Transverse colon (tissue), 4 donors: ENCODE measurements at places on chromosomes 2 and 18. TPM values are rescaled to one million over a fixed set of nuclear protein-coding genes. Genes with fewer than 3 reads are reported as not detected.
A peak's percentile ranks its signal among the peaks of the same experiment; 100 is the strongest.

GRCh38 chr2:181483876-181484275, 26.7 kb downstream of the ITGA4 start:
- DNase-seq, result no peak

GRCh38 chr2:237473878-237474441, 13.1 kb upstream of the MLPH start:
- DNase-seq, result no peak

GRCh38 chr2:60414495-60415138, 138.8 kb downstream of the BCL11A start:
- DNase-seq, result no peak

RTP5 gene
- not detected for total RNA-seq

DNA sequence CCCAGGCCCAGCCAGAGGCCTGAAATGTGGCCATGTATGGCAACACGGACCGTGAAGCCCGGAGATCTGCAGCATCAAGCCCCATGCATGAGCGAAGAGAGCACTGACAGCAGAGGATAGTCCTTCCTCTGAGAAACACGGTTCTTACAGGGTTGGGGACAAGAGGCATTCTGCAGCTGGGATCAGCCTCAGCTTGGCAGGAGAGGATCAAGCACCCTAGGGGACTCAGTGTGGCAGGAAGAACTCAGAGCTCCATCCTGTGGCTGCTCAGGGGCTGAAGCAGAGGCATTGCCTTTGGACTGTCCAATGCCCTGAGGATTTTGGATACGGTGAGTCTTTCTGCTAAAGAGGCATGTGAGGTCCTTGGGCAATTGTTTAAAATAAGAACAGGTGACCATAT, 368.7 kb downstream of the ZNF516 start:
- no peak for DNase-seq

- DNase-seq, result no peak
These were observed 490.9 kb downstream of the STK39 start for GRCh38 chr2:167756446-167756845.

DNA sequence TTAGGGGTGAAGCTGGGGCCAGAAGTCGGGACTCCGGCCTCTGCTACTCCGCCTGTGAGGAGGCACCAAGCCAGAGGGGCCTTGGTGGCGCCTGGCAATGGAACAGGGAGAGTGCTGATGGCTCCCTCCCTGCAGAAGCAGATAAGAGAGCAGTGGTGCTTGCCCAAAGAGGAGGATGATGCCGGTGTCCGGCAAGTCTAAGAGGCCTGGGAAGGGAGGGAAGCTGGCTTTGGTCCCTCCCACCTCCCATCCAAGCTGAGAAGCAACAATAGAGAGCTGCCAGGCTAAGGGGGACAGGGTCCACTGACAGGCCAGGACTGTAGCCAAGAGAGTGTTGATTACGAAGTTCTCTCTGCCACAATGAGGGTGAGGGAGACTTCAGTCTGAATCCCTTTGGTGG, 479.5 kb downstream of the TNS1 start:
- DNase-seq, result no peak

- no peak for DNase-seq
These were observed 19.9 kb downstream of the TMSB10 start for GRCh38 chr2:84925336-84925723.

CDH19 gene
- 57.1 TPM for total RNA-seq

TACR1 gene
- total RNA-seq, result 10.1 TPM

GRCh38 chr2:48292393-48292792, 237.6 kb upstream of the STON1 start:
- DNase-seq, result no peak

LCT gene
- total RNA-seq, result 0.32 TPM

RAB17 gene
- 104 TPM for total RNA-seq

IL1RN gene
- 10.0 TPM for total RNA-seq

SKA1 gene
- not detected for total RNA-seq

GRCh38 chr2:218074031-218074430, 5.0 kb downstream of the RUFY4 start:
- DNase-seq, result peak; percentile 27

GRCh38 chr2:203858176-203858575, 9.4 kb upstream of the CTLA4 start:
- DNase-seq, result no peak

LIMS3 gene
- total RNA-seq, result 3.7 TPM

TNFRSF11A gene
- total RNA-seq, result 59.9 TPM

CETN1 gene
- not detected for total RNA-seq

DNA sequence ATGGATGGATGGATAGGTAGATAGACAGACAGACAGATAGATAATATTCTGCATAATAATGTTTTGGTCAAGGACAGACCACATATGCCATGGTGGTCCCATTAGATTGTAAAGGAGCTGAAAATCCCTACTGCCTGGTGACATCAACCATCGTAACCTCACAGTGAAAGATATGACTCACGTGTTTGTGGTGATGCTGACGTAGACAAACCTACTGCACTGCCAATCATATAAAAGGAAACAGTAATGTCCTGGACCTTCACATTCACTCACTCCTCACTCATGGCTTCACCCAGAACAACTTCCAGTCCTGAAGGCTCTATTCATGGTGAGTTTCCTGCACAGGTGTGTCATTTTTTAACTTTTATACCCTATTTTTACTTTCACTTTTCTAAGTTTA, 202.9 kb upstream of the TPO start:
- DNase-seq, result no peak

GRCh38 chr2:219543596-219544358, at the start of the genes CHPF and TMEM198:
Gene CHPF (minus strand): TSS chr2:219543809. CDS start chr2:219543538, 271 bp downstream.
Gene TMEM198 (plus strand): TSS chr2:219544028. CDS start chr2:219544728, 700 bp downstream.
- DNase-seq, result peak; percentile 98

ABCG8 gene
- total RNA-seq, result not detected

DNA sequence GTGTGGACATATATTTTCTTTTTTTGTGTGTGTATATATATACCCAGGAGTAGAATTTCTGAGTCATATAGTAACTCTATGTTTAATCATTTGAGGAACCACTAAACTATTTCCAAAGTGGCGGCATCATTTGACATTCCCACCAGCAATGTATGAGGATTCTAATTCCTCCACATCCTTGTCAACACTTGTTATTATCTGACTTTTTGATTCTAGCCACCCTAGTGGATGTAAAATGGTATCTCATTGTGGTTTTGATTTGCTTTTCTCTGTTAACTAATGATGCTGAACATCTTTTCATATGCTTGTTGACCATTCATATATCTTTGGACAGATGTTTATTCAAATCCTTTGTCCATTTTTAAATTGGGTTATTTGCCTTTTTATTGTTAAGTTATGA, 120.3 kb downstream of the TGFA start:
- DNase-seq, result no peak

GPR148 gene
- not detected for total RNA-seq

GRCh38 chr2:75047992-75048625, 89.7 kb downstream of the POLE4 start:
- no peak for DNase-seq

AKAIN1 gene
- total RNA-seq, result not detected

ABHD1 gene
- total RNA-seq, result not detected

- DNase-seq, result no peak
These were observed 1293.9 kb upstream of the LRRTM1 start for GRCh38 chr2:81598453-81598852.

KCNF1 gene
- not detected for total RNA-seq

- DNase-seq, result no peak
These were observed 15.3 kb downstream of the EVX2 start for GRCh38 chr2:176068419-176068832.

DNA sequence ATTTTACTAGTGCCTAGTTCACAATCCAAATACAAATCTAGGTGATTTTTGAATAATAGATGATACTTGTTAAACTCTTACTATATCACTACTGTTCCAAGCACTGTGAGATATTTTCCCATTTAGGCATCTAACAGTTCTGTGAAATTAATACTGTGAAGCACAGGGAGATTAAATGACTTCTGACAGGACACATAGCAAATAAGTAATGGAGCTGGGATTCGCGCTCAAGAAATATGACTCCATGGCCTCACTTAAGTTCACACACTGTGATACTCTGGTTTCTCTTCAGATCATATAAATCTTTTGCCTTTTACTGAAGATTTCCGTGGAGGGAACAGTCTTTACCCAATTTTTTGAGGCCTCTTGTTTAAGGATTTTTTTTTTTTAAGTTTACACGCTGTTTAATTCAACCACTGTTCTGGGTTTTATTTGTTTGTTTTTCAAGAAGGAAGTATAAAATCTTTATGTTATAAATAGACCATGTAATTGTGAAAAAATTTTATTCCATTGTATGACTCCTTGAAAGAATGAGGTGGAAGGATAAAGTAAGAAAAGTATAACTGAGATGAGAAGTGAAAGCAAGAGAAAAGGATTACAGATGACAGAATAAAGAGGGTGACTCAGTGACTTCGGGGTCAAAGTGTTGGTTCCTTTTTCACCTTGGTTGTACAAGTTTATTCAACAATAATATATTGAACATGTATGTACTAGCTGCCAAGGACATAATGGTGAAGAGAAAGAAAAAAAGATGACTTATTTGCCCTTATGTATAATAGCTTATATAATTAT, 30.2 kb downstream of the RBM45 start:
- no peak for DNase-seq

GRCh38 chr18:32441533-32441932, 29.1 kb downstream of the GAREM1 start:
- DNase-seq, result no peak

GPR17 gene
- not detected for total RNA-seq

TTN gene
- 27.7 TPM for total RNA-seq

DNA sequence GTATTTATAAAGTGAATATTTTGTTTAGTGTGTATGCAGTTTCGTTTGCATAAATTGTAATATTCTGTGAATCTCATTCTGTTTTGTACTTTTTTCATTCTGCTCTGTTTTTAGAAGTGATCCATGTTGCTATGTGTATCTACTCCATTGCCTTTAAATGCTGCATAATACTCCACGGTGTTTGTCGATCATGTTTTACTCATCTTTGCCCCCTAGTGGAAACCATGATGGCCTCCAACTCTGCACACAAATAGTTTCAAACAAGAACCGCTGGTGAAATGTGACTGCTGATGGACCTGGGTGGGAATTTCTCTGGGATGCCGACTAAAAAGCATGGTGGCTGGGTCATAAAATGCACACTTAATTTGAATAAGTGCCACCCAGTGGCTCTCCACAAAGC, 32.0 kb upstream of the SKOR2 start:
- DNase-seq, result no peak

DNA sequence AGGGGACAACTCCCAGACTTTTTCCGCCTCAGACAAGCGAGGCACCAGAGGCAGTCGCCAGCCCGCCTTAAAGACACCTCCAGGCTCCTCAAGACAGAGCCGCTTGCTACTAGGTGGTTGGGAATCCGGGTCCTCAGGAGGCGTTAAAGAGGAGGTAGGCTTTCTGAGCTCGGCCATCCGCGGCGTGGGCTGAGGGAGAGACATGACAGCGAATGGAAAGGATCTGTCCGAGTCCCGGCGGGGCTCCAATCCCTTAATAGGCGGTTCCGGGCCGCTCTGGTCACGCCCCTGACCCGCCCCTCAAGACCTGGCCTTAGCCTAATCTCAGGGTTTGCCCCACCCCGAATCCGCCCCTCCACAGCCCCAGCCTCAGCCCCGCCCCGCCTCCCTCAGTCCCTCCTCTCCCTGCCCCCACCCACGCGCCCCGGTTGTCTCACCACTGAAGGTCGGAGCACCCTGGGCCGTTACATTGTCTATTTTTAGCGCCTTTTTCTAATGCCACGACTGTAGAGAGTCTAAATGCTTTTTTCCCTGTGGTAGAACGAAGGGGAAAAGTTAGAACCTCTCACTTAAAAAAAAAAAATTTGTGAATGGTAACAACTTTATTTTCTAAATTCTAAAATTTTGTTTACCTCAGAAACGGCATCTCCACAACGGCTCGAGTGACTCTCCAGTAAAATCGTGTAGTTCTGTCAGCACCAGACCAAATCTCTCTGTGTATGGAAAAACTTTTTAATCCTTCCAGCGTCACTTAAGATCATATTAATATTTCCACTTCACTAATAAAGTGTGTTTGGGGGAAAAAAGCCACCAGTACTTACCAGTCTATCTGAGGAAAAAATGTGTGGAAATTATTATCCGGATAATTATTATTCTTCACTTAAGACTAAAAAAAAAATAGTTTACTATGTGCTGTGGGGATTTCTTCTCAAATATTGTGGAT, at the start of gene RAD51AP2:
TSS of gene RAD51AP2 (minus strand) at position 229 of the 943 bp plus-strand sequence. CDS start at position 204, 25 bp downstream.
- DNase-seq, result peak; percentile 81

EMILIN2 gene
- total RNA-seq, result 12.0 TPM

TLK1 gene
- 39.6 TPM for total RNA-seq

DNA sequence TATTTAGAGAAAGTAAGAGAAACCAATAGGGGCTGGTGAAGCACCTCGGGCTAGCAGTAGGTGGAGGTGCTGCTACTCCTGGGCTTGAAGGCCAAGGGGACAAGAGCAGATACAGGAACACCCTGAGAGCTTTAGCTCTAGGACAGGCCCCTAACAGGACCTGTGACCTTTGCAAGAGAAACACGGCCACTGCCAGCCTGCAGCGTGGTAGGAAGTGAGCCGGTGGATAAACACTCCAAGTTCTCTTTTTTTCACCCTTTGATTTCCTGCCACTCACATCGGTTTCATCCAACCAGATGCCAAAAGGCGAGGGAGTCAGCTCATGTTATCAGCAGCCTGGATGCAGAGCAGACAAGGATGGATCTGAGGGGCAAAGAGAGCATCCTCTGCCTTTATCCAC, 66.8 kb upstream of the SPRED2 start:
- DNase-seq, result no peak

DNA sequence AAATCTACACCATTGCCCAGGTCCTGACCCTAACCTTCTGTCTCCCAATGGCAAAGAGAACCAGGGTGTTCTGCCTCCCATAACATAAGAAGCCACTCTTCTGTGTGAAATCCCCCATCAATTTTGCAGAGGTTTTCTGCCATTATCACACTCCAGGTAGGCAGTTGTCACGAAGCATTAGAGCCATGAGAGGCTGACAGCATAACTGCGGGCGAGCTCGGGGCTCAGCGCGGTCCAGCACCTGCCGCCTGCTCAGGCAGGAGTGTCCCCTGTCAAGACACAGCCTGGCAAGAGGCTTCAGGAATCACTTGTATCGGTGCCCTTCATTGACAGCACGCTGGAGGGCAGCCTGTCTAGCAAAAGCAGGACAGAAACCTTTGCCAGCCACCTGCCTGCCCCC, 251.2 kb downstream of the SATB2 start:
- no peak for DNase-seq

MC4R gene
- total RNA-seq, result not detected

- DNase-seq, result no peak
These were observed 67.3 kb upstream of the TEX51 start for GRCh38 chr2:126831234-126832005.

- DNase-seq, result no peak
These were observed 13.5 kb upstream of the TWSG1 start for GRCh38 chr18:9321017-9321452.

- DNase-seq, result no peak
These were observed 44.7 kb downstream of the WIPF1 start for GRCh38 chr2:174552880-174553279.
